Glutamatergic neuron (in vitro differentiated cells): ENCODE measurements at places on chromosomes 7 and 10. TPM values are rescaled to one million over a fixed set of nuclear protein-coding genes. Genes with fewer than 3 reads are reported as not detected.

EGR2 gene
- total RNA-seq, result 0.37 TPM

NXPH1 gene
- total RNA-seq, result 3.8 TPM

BMS1 gene
- 17.3 TPM for total RNA-seq

DOCK4 gene
- total RNA-seq, result 60.3 TPM

GRCh38 chr10:14114791-14115190 is 215.9 kb downstream of the FRMD4A start:
- H3K36me3 ChIP-seq, result peaks cover 8% of the 10 kb centered on the region
- no peak for DNase-seq
- H3K27me3 ChIP-seq, result peaks cover 2% of the 10 kb centered on the region
- no peaks in the 10 kb centered on the region for H3K4me1 ChIP-seq
- no peak overlapping the region for H3K4me3 ChIP-seq
- no peak overlapping the region for H3K27ac ChIP-seq

DNA sequence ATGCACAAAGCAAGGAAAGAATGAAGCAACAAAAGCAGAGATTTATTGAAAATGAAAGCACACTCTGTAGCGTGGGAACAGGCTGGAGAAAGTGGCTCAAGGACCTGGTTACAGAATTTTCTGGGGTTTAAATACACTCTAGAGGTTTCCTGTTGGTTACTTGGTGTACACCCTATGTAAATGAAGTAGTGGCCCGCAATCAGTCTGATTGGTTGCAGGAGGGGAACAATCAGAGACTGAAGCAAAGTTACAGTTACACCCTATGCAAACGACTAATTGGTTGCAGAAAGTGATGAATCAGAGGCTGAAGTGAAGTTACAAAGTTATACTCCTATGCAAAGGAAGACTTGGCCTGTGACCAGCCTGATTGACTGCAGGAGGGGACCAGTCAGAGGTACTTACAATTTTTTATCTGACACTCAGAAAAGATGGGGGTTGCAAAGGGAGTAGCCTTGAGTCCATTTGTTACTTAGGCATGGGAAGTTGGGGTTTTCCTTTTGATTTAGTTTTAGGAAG is 3.6 kb upstream of the MTPN start:
- no peak overlapping the region for H3K4me3 ChIP-seq
- no peak overlapping the region for H3K27ac ChIP-seq
- no peak for DNase-seq
- peaks cover 2% of the 10 kb centered on the region for H3K27me3 ChIP-seq

- H3K4me3 ChIP-seq, result no peak overlapping the region
- no peaks in the 10 kb centered on the region for H3K36me3 ChIP-seq
- H3K4me1 ChIP-seq, result no peaks in the 10 kb centered on the region
- H3K27ac ChIP-seq, result no peak overlapping the region
- H3K27me3 ChIP-seq, result no peaks in the 10 kb centered on the region
Observed at GRCh38 chr7:133164498-133164897, 82.6 kb upstream of the CHCHD3 start.
